ENCODE measurements at places on chromosomes 2 and 18.

DNA sequence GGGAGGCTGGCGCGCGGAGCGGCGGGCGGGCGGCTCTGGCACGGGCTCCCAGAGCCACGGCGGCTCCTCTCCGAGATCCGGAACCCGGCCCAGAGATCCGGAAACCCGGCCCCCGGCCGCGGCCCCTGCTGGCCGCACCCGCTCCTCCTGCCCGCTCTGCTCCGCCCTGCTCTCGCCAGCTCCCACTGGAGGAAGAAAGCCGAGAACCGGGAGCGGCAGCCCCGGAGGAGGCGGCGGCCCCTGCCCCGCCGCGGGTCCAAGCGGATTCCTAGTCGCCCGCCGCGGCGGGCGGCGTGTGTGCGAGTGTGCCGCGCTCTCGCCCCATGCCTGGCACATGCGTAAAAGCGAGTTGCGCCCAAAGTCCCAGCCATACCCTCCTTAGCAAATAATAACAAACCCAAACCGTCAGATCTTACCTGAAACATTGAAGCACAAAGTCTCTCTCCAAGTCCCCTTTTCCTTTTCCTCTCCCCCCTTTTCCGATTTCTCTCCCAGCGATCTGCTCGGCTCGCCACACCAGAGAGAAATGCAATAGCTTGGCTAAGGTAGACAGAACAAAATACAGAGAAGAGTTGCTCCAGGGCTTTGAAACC lies 108.7 kb upstream of the KCTD1 start:
- DNase-seq = peak; percentile 27

GRCh38 chr2:157440404-157441071 lies 3.4 kb downstream of the CYTIP start:
- DNase-seq = no peak

- DNase-seq = no peak
Measured at GRCh38 chr2:241350878-241351639, 5.0 kb upstream of the FARP2 start.

DNA sequence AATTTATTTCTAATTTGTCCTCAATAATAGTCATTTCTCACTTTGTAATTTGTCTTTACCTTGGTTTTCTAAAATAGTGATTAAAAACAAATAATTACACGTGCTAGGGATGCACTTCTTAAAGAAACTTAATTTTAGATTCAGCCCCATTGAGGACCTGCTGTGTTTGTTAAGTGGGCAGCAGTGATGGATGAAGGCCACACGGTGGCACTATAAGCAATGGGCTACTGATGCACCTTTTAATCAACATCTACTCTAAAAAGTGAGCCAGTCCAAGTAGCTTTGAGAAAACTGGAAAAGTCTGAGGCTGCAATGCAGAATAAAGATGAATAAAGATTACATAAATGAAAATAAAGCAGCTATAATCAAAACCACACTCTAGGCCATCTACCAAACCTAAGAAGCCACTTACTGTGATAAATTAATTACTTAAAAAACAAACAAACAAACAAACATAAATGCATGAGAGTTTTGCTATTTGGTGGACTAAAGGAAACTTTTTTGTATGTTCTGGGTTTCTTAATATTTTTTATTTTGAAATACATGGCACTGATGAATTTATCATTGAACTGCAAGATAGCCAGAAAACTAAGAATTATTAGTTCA lies 89.3 kb downstream of the PDE11A start:
- DNase-seq = peak; percentile 21

GRCh38 chr2:218271865-218272530 lies 1.7 kb downstream of the PNKD start:
- DNase-seq = no peak

DNA sequence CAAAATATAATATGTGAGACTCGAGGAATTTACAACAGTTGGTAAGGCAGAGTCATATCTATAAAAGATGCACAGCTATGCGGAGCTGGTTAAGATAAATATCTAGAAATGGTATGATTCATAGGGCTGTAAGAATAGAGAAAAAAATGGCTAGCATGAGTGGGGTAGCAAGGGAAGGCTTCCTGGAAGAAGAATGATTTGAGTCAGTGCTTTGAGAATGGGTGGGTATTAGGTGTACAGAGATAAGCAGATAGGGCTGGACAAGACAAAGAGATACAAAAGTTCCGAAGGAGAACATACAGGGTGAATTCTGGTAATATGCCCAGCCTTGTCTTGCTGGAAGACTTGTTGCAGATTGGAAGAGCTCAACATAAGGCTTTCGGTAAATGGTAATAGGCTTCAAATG lies 291.5 kb upstream of the CCDC68 start:
- DNase-seq = no peak

- no peak for DNase-seq
Measured at GRCh38 chr2:71833855-71834560, 313.7 kb downstream of the CYP26B1 start.

- no peak for DNase-seq
Measured at GRCh38 chr2:197339496-197340220, 29.1 kb upstream of the ANKRD44 start.

GRCh38 chr2:193446967-193447366 lies 1252.2 kb upstream of the TMEFF2 start:
- DNase-seq = no peak

GRCh38 chr18:24460388-24460787 lies at the start of gene HRH4:
TSS of gene HRH4 (plus strand) at chr18:24460637. CDS start at chr18:24460729, 92 bp downstream.
- no peak for DNase-seq

DNA sequence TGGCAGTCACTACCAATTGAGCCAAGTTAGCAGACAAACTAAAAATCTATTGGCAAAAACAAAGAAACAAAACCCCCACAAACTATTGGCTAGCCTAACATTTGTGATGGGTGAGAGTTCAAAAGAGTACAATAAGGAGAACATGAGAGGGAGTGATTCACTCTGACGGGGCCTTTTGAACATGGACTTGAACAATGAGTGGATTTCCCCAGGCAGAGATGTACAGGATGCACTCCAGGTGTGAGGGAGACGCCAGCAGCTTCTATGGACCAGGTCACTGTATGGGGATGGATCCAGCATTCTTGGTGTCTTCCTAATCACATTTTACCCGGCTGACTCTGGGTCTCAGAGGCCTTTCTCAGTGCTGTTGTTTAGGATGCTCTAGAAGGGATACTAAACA lies 167.5 kb upstream of the SMAD2 start:
- DNase-seq = no peak

DNA sequence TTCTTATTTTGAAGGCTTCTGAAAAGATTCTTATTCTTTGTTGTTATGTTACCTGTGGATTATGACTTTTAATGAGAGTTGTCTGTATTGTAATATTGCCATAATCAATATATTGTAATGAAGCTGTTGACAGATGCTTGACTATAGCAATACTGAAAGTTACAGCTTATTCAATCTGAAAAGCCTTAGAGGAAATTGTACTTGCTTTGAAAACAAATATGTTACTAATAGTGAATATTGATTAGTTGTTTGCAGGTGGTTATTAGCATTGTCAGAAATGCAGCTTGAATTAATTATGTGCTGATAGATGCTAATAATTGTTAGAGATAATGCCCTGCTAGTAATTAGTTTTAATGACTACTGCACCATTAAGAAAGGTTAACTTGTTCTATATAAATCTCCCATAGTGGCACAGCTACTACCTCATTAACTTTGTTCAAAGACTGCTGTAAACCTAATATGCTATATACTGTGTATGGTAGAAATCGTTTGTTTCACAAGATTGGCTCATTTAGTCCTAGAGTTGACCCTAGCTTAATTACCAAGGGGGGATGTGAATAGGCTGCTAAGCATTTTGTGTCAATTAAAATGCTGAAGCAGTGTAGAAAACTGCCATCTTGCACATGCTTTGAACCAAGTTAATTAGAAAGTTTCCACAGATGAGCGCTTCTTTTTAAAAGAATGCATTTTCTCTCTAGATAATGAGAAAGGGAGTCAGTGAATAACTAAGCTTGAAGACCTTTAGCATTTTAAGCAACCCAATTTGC lies 30.5 kb downstream of the SLC39A10 start:
- no peak for DNase-seq

- DNase-seq = no peak
Measured at GRCh38 chr2:126674075-126674744, 18.3 kb downstream of the GYPC start.

DNA sequence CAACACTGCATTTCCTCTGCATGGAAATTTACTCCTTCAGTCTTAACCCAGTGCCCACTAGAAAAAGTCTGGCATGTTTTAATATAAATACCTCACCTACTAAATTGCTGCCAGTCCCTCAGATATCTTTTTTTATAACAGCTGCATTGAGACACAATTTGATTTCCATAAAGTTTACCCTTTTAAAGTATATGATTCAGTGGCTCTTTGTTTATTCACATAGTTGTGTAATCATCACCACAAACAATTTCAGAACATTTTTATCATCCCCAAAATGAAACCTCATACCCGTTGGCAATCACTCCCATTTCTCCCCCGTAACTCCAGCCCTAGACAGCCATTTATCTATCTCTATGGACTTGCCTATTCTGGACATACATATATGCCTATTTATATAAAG lies 17.0 kb upstream of the FRZB start:
- no peak for DNase-seq

GRCh38 chr18:54952026-54952425 lies 7.2 kb downstream of the CCDC68 start:
- DNase-seq = no peak

- DNase-seq = no peak
Measured at GRCh38 chr2:221370857-221371211, 201.3 kb downstream of the EPHA4 start.

GRCh38 chr2:22970284-22970975 lies 414.5 kb upstream of the KLHL29 start:
- no peak for DNase-seq

DNA sequence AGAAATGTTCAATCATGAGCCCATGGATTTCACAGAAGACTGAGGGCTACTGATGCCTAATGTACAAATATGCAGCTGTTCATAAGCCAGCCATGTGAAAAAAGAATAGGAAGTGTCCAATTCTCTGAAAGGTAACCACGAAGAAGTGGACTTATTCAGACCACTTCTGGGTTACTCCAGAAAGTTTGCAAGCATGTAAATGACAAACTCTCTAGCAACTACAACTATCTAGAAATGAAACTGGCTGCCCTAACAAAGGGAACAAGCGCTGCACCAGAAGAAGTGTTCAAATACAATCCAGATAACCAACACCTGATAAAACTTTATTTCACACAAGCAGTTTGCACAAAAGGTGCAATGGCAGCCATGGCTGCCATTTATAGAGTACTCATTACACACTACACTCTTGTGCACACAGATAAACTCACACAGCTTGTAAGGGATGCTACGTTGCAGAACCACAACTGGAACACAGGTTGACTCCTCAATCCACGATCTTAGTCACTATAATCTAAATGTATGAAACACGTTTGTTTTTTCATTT lies 13.9 kb downstream of the MBOAT2 start:
- DNase-seq = no peak

DNA sequence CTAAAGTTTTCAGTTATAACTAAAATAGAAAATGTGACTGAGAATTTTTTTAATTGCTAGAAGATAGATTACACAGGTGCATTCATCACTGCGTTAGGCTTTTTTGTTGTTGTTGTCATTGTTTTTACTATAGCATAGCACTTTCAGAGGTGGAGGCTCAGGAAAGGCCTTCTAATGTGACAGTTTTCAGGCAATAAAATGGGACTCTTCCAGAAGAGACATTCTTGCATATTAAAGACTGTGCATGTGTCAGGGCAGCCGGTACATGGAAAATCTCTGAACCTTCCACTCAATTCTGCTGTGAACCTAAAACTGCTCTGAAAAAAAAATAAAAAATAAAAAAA lies 175.2 kb downstream of the METTL4 start:
- DNase-seq = no peak

DNA sequence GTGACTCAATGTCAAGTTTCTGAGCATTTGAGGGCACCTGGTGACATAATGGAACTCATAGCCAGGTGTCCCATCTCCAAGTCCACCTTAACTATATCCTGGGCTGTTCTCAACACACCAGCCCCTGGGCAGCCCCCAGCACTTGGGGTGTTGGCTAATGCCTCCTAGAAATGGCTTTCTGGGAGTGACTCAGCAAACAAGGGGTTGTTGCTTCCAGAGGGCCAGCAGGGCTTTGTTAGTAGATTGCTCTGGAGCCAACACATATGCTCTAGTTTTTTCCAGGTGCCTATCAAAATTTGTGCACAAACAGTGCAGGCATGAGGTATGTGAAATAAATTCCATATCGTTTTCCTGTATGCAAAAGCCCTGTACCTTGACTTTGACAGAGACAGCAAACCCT lies 448.4 kb downstream of the SLC4A3 start:
- DNase-seq = no peak

DNA sequence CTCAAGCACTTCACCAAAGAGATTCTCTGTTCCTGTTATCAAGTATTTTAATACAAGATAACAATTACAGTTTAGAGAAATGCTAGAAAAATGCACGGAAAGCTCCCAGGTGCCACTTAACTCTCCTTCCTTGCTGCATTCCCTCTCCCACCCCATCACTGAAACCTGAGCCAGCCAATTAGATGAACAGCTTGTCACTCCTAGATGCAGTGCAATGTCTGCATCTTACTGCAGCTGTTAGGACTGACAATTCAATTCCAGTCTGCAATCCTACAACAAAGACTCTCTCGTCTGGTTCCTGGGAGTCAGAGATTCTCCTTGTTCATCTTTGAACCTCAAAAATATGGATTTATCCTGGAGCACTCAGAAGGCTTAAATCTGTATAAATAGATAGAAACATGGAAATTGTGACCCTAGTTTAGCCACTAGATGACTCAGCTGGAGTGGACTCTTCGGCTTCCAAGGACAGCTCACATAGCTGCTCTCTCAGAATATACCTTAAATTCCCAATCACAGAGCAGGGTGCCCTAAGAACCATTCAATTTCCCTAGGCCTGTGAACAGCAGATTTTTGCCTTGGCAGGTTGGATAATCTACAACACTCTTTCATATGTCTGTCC lies 311.1 kb downstream of the NRXN1 start:
- no peak for DNase-seq

DNA sequence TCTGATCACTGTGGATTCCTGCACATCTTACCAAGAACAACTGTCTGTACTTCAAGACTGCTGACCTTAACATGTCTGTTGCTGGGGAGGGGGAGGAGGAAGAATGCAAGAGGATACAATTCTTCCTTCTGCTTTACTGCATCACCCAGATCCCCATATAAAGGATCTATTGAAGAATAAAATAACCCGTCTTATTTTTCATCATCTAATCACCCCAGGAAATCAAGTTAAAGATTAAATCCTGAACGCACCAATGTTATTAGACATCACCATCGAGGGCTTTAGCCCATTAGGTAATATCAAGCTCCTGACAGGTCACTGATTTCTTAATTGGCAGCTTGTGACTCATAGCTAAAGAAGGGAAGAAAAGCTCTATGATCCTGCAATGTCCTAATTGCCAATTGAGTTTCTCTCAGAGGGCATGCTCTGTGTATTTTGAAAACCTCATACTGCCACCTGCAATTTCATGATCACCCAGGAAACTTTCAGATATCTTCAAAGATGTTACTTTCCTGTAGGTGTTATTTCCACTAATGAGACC lies 75.4 kb upstream of the KCNE4 start:
- DNase-seq = no peak

DNA sequence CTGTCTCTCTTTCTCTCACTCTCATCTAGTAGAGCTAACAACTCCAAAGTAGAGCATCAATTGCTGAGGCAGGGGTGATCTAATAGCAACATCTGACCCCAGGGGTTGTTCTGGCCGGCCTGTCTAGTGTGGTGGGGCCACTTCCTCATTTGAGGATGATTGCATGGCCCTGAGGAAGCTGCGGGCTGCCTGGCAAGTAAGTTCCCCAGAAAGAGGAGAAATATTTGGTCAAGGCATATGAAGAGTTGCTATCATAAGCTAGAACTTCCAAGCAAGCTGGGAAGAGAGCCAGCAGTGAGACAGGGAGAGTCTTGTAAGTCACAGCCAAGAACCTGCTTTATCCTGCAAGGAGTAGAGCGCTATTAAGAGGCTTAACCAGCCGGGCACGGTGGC lies 50.8 kb upstream of the TMEM87B start:
- DNase-seq = no peak

GRCh38 chr2:189527041-189527750 lies 53.4 kb downstream of the SLC40A1 start:
- no peak for DNase-seq

Data from H54 (cell line).